ENCODE measurements at places on chromosomes 3 and 15. TPM values are rescaled to one million over a fixed set of nuclear protein-coding genes. Genes with fewer than 3 reads are reported as not detected.
A peak's percentile ranks its signal among the peaks of the same experiment; 100 is the strongest.

The TMEM212 gene
- not detected for total RNA-seq

The NDN gene
- total RNA-seq, result 40.3 TPM

The PPP4R2 gene
- total RNA-seq, result 157 TPM

The HRG gene
- total RNA-seq, result not detected

The DRD3 gene
- not detected for total RNA-seq

The IL12A gene
- 0.29 TPM for total RNA-seq

The SENP8 gene
- total RNA-seq, result 4.7 TPM

The CAPN3 gene
- total RNA-seq, result 1.5 TPM

GRCh38 chr3:78023257-78023656 lies 983.4 kb downstream of the ROBO2 start:
- H3K27me3 ChIP-seq, result no peaks in the 10 kb centered on the region
- no peaks in the 10 kb centered on the region for H3K36me3 ChIP-seq
- H3K4me3 ChIP-seq, result no peak overlapping the region
- H3K27ac ChIP-seq, result no peak overlapping the region
- no peaks in the 10 kb centered on the region for H3K4me1 ChIP-seq

DNA sequence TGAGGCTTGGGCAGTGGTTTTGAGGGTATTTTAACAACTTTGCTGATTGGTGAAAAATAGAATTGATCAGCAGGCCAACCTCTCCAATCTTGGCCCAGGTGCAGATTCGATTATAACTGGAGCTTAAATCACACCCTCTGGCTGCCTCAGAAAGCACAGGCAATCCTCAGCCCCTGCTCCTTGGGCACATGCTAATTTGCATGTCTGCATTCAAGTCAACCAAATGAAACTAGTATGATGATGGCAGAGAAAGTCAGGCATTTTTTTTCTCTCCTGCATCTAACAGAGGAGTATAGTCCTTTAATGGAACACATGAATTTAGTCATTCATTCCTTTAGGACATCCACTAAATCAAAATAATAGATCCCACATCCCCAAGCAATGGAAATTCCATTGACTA lies 16.8 kb upstream of the NMNAT3 start:
- no peak for DNase-seq
- H3K4me1 ChIP-seq, result no peaks in the 10 kb centered on the region
- H3K36me3 ChIP-seq, result no peaks in the 10 kb centered on the region
- H3K4me3 ChIP-seq, result no peak overlapping the region

- no peak for DNase-seq
- peaks cover 4% of the 10 kb centered on the region for H3K4me1 ChIP-seq
- H3K36me3 ChIP-seq, result no peaks in the 10 kb centered on the region
- no peak overlapping the region for H3K27ac ChIP-seq
- no peak overlapping the region for H3K4me3 ChIP-seq
These were observed 373.1 kb downstream of the VPS13C start for GRCh38 chr15:61687124-61687523.

GRCh38 chr3:4416961-4417360 lies 50.1 kb downstream of the SUMF1 start:
- DNase-seq, result no peak
- no peak overlapping the region for H3K27ac ChIP-seq
- H3K36me3 ChIP-seq, result peaks cover 4% of the 10 kb centered on the region
- H3K4me1 ChIP-seq, result no peaks in the 10 kb centered on the region
- no peaks in the 10 kb centered on the region for H3K27me3 ChIP-seq
- no peak overlapping the region for H3K4me3 ChIP-seq

DNA sequence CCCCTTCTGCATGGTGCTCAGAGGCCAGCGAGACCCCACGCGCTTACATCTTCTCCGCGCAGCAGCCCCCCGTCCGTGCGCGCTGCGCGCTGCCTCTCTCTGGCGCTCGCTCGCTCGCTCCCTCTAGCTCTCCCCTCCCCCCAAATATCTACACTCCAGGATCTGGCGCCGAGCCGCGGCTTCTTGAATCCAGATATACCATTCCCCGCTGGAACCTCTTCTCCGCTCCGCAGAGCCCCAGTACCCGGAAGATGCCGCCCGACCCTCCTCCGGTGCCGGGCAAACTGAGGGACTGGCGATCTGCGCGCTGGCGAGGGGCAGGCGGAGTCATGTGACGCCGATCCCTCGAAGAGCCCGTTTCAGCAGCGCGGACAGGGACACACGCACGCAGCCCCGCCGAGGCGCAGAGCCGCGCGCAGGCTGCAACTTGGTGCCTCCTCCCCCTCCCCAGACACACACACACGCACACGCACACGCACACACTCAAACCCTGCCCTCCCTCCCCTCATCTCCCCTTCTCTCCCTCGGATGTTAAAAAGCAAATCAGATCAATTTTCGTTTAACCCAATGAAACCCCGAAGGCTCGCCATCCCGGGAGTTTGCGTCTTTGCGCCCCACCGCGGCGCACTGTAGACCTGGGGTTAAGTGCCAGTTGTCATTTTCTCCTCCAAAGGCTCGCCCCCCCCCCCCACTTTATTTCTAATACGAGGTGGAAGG lies at the start of gene RASGRF1:
Gene RASGRF1 (minus strand): TSS at position 294 of the 717 bp plus-strand sequence. CDS start 282 bp downstream, at position 12.
- H3K4me1 ChIP-seq, result no peaks in the 10 kb centered on the region
- H3K27ac ChIP-seq, result no peak within 1 kb of the TSS
- peaks cover 100% of the 10 kb centered on the region for H3K27me3 ChIP-seq
- H3K4me3 ChIP-seq, result peak within 1 kb of the TSS; percentile 75
- peak; percentile 83 for DNase-seq

DNA sequence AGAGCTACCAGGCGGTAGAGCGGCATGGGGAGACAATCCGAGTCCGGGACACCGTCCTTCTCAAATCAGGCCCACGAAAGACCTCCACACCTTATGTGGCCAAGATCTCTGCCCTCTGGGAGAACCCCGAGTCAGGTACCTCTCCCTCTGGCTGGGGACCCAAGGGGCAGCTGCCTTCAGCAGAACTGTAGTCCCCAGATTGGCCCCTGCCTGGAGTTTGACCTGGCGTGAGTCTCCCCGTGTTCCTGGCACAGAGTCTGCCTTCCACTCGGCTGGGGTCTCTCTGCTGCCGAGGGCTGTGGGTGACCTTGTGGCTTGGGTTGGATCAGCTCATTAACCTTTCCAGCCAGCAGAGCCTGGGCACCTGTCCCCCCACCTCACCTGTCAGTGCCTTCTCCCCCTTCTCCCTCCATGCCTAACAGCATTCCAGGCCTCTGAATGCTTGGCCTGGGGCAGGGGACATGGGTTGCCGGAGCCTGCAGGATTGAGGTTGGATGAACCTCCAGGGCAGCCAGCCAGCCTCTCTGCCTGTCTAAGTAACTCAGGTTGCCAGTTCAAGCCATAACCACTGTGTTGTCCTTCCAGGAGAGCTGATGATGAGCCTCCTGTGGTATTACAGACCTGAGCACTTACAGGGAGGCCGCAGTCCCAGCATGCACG lies 6.8 kb upstream of the CHST14 start:
- no peak overlapping the region for H3K27ac ChIP-seq
- no peaks in the 10 kb centered on the region for H3K4me1 ChIP-seq
- H3K27me3 ChIP-seq, result no peaks in the 10 kb centered on the region

DNA sequence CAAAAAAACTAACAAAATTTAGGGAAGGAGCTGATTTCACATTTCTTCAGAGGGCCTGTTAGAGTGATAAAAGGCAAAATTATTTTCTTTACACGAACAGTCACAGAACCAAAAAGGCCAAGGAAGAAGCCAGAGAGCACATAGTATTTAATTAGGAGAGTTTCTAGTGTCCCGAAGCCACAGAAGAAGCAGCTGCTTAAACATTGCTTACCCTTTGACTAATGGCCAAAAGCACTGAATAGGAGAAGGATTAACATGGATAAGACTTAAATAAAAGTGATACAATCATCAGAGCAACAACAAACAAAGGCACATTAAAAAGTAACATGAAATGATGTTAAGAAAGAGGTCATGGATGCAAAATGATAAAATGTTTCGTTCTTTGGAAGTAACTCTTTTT lies 98.6 kb downstream of the CHL1 start:
- no peaks in the 10 kb centered on the region for H3K27me3 ChIP-seq
- DNase-seq, result no peak
- no peaks in the 10 kb centered on the region for H3K36me3 ChIP-seq
- no peak overlapping the region for H3K4me3 ChIP-seq

GRCh38 chr3:61743067-61743466 lies 181.7 kb downstream of the PTPRG start:
- H3K36me3 ChIP-seq, result no peaks in the 10 kb centered on the region
- no peaks in the 10 kb centered on the region for H3K27me3 ChIP-seq
- H3K27ac ChIP-seq, result no peak overlapping the region

- no peak for DNase-seq
- no peaks in the 10 kb centered on the region for H3K4me1 ChIP-seq
- H3K36me3 ChIP-seq, result peaks cover 3% of the 10 kb centered on the region
- no peaks in the 10 kb centered on the region for H3K27me3 ChIP-seq
- no peak overlapping the region for H3K4me3 ChIP-seq
These were observed 12.6 kb downstream of the IFT57 start for GRCh38 chr3:108209579-108209978.

DNA sequence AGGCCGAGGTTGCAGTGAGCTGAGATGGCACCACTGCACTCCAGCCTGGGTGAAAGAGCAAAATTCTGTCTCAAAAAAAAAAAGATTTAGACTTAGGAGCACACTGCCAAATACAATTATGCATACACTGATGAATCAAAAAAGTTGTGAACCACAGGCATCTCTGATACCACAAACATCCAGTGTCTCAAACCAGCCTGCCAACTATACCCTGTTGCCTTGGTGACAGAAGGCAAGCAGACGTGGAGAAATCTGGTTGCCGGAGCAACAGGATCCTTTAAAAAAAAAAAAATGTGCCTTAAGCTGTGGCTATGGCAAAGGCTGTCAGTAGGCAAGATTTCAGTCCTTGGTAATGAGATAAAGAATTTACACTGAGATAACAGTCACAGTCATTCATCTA lies 202.3 kb downstream of the NEK10 start:
- H3K4me3 ChIP-seq, result no peak overlapping the region
- H3K4me1 ChIP-seq, result no peaks in the 10 kb centered on the region
- H3K36me3 ChIP-seq, result no peaks in the 10 kb centered on the region

DNA sequence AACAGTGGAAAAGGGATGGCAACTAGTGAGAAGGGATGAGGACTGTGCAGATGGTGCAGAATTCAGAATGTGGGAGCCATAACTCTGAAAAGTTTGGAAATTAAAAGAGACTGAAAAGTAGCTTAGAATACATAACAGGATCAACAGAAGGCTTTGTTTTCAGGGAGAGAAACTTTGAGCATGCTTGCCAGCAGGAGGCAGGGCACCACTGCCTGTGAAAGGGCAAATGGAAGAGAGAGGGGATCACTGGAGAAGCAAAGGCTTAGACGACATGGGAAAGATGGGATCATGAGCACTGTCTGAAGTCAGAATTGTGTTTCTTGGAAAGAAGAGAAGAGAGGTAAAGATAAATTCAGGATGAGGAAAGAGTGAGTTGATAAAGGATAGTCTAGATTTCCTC lies 99.6 kb downstream of the ABI3BP start:
- no peaks in the 10 kb centered on the region for H3K36me3 ChIP-seq
- H3K4me1 ChIP-seq, result no peaks in the 10 kb centered on the region
- H3K27ac ChIP-seq, result no peak overlapping the region
- H3K4me3 ChIP-seq, result no peak overlapping the region
- H3K27me3 ChIP-seq, result no peaks in the 10 kb centered on the region
- peak; percentile 82 for DNase-seq

- no peaks in the 10 kb centered on the region for H3K4me1 ChIP-seq
- no peak overlapping the region for H3K4me3 ChIP-seq
- no peak for DNase-seq
- no peaks in the 10 kb centered on the region for H3K36me3 ChIP-seq
- H3K27me3 ChIP-seq, result no peaks in the 10 kb centered on the region
- no peak overlapping the region for H3K27ac ChIP-seq
These were observed 20.4 kb upstream of the FSIP1 start for GRCh38 chr15:39803016-39803415.

DNA sequence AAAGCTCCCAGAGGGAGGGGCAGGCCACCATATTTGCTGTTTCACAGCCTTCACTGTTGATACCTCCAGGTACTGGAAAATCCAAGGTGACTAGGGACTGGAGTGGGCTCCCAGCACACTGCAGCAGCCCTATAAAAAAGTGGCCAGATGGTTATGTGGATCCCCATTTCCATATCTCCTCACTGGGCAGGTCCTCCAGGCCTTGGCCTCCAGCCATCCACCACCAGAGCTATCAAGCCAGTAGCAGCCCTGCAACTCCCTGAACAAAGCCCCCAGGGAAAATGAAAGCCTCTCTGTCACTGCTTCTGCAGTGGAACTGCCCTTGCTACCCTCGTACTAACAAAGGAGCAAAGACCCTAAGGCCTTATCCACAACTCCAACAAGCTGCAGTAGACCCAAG lies 58.4 kb downstream of the ILDR1 start:
- DNase-seq, result no peak
- no peaks in the 10 kb centered on the region for H3K4me1 ChIP-seq
- H3K4me3 ChIP-seq, result no peak overlapping the region

GRCh38 chr15:48064421-48064820 lies 56.4 kb upstream of the SLC24A5 start:
- H3K27ac ChIP-seq, result no peak overlapping the region
- H3K36me3 ChIP-seq, result no peaks in the 10 kb centered on the region
- H3K4me3 ChIP-seq, result no peak overlapping the region

DNA sequence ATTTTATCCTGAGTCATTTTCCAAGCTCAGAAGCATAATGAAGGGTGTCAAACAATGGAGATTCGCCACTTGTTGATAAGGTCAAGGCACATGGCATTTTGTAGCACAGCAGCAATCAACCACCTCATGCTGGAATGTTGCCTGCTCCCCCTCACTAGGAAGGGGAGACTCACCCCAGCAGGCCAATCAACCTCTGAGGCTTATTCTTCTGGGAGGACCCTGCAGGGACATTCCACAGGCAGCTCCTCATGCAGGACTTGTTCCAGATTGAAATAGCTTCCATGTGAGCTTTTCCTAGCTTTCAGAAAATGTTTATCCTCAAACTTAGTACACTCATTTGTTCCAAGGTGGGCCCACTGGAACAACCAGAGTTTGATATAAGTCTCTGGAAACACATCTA lies 77.6 kb downstream of the SSR3 start:
- H3K27ac ChIP-seq, result no peak overlapping the region
- no peak overlapping the region for H3K4me3 ChIP-seq
- H3K27me3 ChIP-seq, result no peaks in the 10 kb centered on the region

DNA sequence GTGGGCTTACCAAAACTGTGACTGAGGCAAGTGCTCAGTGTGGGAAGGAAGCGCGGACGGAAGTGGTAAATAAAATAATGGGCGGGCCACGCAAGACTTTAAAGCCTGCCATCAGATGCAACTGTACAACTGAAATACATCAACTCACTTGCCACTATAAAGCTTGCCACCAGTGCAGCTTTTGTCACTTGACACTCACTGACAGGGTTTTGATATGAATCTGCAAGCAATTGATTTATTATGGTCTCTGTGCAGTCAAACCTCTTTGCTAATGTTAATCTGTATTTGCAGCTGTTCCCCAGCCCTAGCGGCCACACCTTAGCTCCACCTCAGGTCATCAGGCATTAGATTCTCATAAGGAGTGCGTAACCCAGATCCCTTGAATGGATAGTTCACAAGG lies 2.3 kb upstream of the GFM1 start:
- no peak overlapping the region for H3K27ac ChIP-seq
- H3K4me1 ChIP-seq, result no peaks in the 10 kb centered on the region
- DNase-seq, result no peak

GRCh38 chr3:81462921-81463320 lies 298.5 kb downstream of the GBE1 start:
- H3K36me3 ChIP-seq, result no peaks in the 10 kb centered on the region
- no peak overlapping the region for H3K4me3 ChIP-seq
- no peak overlapping the region for H3K27ac ChIP-seq
- no peaks in the 10 kb centered on the region for H3K27me3 ChIP-seq
- H3K4me1 ChIP-seq, result no peaks in the 10 kb centered on the region
- DNase-seq, result no peak
